ENCODE measurements at places on chromosomes 7 and 10. TPM values are rescaled to one million over a fixed set of nuclear protein-coding genes. Genes with fewer than 3 reads are reported as not detected.

The LRRC61 gene
- polyA plus RNA-seq, result 3.0 TPM

The ABCC2 gene
- polyA plus RNA-seq, result 0.22 TPM

The ANXA8 gene
- polyA plus RNA-seq, result 1.2 TPM

The HOXA5 gene
- 1.8 TPM for polyA plus RNA-seq

The ABCF2 gene
- polyA plus RNA-seq, result 19.9 TPM

The EIF5AL1 gene
- 0.15 TPM for polyA plus RNA-seq

The PKD2L1 gene
- polyA plus RNA-seq, result 0.02 TPM

The INHBA gene
- polyA plus RNA-seq, result 5.8 TPM

The VENTX gene
- polyA plus RNA-seq, result 0.36 TPM

Data from ovary (tissue), 10 donors.